ENCODE measurements at places on chromosomes 3 and 15.

GRCh38 chr15:66713843-66714508 lies 11.9 kb downstream of the SMAD6 start:
- DNase-seq = no peak

GRCh38 chr3:156563900-156564682 lies 9.2 kb upstream of the SSR3 start:
- DNase-seq = no peak

- DNase-seq = no peak
These were observed 49.0 kb downstream of the KBTBD12 start for GRCh38 chr3:127964053-127964452.

DNA sequence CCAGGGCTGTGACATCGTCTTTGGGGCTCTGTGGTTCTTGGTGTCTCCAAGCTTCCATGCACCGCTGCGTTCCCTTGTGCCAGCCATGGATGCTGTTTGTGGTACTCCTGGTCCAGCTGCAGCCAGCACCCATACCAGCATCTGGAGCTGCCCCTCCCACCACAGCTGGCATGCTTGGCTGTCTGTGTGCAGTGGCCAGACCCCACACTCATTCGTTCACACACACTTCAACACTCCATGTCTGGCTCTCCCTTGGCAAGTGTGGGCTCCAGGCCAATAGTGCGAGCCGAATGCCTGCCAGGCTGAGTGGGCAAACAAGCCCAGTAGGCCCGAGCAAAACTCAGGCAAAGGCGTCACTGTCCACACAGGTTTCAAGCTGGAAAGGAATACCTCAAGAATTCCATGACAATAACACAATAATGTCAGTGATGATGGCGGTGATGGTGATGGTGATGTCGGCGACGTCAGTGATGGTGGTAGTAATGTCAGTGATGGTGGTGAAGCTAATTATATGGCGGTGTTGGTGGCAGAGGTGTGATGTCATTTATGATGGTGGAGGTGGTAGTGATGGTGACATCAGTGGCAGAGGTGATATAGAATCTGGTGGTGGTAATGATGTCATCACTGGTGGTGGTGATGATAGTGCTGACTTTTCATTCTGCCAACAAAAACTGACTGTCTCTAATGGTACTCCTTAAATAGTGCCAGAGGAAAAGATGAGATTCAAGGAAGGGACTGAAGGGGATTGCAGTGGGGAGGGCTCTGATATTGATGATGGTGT lies 19.3 kb downstream of the TBC1D21 start:
- no peak for DNase-seq

DNA sequence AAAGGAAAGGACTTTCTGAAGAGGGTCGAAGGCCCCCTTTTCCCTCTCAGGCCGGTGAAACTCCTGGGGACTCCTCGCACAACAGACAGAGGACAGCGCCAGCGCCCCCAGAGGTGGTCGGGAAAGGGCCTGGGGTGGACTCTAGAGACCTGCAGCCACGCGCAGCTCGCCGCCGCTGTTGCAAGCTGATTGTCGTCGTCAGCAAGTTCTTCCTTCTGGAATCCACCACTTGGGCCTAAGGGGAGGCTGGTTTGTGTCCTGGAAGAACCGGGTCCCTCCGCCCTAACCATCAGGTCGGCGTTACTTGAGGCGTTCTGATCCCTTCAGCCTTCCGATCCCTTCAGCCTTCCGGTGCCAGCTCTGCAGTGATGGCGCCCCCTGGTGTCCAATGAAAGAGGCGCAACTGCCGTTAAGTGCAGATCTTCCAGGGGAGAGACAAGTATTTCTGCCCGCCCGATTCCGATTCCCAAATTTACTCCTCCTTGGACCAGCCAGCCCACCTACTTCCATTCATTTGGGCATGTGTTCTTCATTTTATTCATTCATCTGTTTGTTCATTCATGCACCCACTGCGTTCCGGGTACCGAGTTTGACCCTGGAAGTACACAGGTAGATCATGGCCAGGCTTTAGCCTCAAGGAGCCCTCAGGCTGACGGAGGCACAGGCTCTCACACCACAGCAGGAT lies 77.2 kb upstream of the SLC6A11 start:
- DNase-seq = peak; percentile 84

- DNase-seq = peak; percentile 89
These were observed 6.3 kb downstream of the RPP25 start for GRCh38 chr15:74950078-74950908.

DNA sequence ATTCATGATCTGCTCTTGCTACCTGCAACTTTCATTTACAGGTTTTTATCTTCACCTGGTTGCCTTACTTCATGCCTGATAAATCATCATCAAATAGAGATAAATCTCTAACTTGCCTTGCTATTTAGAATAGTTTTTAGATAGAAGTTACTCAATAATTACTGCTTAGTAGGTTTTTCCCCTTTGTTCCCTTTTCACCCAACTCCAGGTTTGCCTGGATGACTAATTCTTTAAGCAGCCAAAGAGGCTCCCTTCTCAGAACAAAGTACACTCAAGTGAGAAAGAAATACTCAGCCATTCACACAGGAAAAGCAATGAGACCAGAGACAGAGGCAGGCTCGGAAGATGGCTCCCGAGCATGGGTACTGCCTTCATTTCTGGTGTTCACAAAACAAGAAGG lies 268.1 kb upstream of the CRBN start:
- DNase-seq = no peak

DNA sequence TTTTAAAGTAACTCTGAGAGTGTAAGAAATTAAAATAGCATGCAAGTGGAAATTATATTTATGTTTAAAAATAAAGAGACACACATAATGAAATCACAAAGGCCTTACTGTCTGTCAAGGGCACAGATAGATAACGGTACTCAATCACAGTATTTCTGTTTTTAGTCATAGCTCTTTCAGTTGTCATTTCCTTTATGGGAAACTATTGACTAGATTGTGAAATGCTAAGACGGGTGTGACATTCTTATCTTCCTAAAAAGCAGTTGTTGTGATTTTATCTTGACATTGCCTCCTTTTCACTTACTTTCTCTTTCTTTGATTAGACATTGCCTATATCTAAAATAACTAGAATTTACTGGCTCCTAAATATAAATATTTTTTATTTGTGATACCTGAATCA lies 100.1 kb upstream of the PLSCR5 start:
- no peak for DNase-seq

DNA sequence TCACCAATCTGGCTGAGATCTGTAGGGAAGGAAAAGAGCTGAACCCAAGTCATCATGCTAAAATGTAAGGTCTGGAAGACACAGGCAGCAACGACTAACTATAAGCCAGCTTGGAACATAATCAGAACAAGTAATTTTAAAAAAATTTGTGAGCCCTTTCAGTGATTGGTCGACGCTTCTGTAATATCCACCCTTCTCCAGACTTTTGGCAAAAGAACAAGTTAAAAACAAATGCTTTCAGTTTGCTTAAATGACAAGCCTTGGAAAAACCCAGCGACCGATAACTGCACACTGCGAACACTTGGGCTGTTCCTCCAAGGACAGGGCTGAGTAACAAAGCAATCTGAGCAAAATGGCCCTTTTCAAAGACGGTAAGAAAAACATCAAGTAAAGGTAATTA lies 49.6 kb downstream of the PCSK6 start:
- DNase-seq = peak; percentile 17

DNA sequence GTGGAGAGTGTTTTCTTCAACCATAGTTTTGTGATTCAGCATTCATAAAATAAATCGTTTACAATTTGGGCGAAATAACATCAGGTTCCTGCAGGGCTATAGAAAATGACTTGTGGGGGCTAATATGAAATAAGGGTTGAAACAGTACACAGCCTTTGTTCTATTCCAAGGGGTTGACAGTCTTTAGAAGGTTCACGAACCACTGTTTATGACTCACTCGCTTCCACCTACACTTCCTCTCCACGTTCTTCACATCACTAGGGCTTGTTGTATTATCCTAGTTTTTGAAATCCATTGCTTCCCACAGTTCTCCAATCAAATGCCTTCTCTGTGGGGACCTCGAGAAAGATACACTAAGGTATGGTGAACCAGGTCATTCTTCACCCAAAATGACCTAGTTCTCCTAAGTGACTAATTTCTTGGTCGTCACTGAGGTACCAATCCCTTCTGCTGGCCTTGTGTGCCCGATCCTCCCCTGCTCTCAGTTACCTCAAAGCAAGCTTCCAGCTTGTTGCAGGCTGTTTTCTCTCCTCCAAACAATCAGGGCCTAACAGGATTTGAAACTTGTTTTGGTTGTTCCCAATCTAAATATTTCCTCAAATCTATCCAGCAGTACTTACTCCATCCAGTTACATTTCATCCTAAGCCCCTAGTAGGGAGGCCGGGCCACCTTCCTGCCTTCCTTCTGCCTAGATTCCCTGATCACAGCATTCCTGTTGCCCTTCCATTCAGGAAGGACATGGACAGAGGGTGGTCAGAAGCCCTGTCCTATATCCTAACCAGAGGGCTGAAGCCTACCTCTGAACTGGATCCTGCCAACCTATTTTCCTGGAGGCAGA lies 23.1 kb upstream of the TBL1XR1 start:
- no peak for DNase-seq

GRCh38 chr3:8983591-8983990 lies 20.3 kb upstream of the RAD18 start:
- DNase-seq = no peak

GRCh38 chr3:159938714-159939113 lies 49.9 kb upstream of the IL12A start:
- no peak for DNase-seq

DNA sequence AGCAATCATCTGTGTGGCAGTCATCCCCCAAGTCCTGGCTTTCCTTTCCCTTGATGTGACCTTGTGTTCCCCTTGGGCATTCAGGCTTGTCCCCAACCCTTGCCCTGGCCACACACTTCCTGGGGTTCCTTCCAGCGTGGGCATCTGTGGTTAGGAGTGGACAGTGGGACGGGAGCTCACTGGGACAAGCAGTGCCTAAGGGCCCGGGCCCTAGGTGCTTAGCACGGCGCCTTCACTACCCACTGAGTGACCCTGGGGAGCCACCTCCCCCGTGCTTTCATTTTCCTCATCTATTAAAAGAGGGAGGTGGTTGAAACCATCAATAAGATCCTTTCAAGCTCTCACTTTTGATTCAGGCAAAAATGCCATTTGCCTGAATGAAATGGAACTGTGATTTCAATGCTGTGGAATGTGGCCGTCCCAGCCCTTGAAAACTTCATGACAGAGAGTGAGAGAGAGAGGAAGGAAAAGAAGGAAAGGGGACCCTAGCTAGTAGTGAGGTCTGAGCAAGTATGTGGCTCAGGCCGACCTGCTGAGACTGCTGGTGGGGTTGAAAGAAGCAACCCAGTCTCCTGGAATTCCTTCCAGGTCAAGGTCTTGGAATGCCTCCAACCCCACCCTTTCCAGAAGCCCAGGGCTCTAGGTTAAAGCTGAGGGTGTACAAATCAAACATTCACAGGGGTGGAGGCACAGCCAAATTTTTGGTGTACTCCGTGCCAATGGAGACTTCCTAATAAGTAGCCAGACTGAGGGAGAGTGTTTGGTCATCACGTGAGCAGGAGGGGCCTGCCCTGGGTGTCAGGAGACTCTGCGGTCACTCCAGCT lies 302.9 kb downstream of the TLE3 start:
- DNase-seq = peak; percentile 39

DNA sequence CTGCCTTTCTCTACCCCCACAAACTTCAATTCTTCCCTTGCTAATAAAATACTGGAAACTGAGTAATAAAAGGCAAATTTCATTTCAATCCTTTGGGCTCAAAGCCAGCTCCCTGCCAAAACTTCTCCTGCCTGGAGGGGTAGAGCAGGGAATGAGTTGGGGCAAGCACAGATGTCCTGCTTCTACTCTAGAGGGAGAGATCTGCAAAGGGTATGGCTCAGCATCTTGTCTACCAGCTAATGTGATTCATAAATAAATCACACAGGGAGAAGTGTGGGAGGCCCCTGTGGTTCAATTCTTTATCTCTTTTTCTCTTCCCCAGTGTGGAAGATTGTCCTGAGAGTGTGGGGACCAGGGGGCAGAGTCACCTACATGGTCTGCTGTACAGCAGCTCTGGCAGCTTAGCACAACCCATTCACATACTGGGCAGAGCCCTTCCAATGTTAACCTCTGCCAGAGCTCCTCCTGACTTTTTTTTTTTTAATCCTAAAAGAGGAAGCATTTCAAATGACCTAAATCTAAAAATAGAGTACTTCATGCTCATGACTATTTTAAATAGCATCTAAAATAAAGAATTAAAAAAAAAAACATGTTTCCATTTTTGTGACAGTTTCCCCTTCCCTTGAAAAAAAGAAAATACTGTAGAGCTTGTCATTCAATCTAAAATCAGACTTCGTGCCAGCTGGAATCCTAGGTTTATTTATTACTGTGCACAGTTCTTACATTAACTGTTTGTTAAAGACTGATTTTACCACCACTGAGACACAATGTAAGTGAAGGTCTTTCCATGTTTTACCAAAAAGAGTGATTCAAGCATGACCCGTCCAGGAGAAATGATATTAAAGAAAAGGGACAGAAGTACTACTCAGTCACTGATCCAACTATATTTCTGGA lies 1083.7 kb upstream of the CFAP20DC start:
- DNase-seq = no peak
